ENCODE measurements at places on chromosomes 5 and 9. TPM values are rescaled to one million over a fixed set of nuclear protein-coding genes. Genes with fewer than 3 reads are reported as not detected.

DNA sequence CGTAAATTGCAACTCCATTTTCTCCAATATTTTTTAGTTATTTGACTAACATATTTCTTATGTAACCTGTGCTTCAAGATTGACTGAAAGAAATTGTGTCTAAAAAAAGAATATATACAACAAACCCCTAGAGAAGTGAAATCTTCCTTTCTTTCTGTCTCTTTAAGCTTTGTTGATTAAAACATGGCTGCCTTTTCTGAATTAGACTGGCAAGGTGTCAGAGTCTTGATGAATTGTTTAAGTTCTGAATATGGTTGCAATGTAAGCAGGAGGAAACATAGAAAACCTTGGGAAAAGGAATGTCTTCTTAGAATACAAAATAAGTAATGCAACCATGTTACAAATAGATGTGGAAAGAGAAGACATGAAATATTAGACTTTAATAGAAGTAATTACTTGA lies 209.8 kb upstream of the CTNND2 start:
- H3K4me3 ChIP-seq: no peak overlapping the region
- DNase-seq: no peak
- no peaks in the 10 kb centered on the region for H3K4me1 ChIP-seq

GRCh38 chr9:100427366-100428263 lies 672 bp downstream of the MSANTD3 start:
- H3K36me3 ChIP-seq: no peaks in the 10 kb centered on the region
- peak overlapping the region; percentile 88 for H3K4me3 ChIP-seq
- no peaks in the 10 kb centered on the region for H3K27me3 ChIP-seq
- H3K4me1 ChIP-seq: peaks cover 36% of the 10 kb centered on the region
- DNase-seq: peak; percentile 12

DNA sequence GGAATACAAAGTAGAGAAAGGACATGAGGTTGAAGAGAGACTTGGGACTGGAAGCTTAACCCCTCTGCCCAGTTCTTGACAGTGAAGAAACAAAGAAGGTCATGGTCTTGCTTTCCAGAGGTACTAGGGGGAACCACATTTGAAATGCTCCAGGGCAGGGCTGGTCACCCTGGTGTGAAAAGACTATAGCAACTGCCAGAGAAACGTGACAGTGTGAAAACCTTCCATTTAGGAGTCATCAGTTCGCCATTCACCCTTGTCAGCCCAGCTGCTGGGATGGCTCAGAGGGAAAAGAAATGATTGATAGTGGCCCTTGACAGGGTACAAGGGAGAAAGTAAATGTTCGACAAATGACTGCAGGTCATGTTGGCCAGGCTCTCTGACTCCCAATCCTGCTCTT lies 56.7 kb downstream of the MAT2B start:
- peaks cover 7% of the 10 kb centered on the region for H3K4me1 ChIP-seq
- H3K4me3 ChIP-seq: no peak overlapping the region
- H3K27me3 ChIP-seq: no peaks in the 10 kb centered on the region
- H3K27ac ChIP-seq: no peak overlapping the region
- no peak for DNase-seq

DNA sequence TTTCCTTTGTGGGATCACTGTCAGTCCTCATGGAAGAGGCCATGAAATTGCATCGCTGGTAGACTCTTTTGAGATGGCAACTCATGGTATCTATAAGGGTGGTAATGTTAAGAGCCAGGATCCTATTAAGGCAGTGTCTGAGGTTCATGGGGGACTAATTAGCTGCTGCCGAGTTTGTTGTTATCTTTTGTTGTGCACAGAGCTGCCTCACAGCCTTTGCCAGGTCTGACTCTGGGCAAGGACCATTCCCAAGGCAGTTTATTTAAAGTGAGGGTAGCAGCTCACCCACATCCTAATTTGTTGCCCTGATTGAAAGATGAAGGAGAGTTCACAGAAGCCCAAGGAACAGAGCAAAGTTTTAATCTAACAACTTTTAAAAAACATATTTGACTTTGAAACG lies 7.9 kb downstream of the SMARCA2 start:
- peaks cover 95% of the 10 kb centered on the region for H3K4me1 ChIP-seq
- H3K27me3 ChIP-seq: no peaks in the 10 kb centered on the region
- H3K27ac ChIP-seq: peak overlapping the region; percentile 25
- no peak for DNase-seq

DNA sequence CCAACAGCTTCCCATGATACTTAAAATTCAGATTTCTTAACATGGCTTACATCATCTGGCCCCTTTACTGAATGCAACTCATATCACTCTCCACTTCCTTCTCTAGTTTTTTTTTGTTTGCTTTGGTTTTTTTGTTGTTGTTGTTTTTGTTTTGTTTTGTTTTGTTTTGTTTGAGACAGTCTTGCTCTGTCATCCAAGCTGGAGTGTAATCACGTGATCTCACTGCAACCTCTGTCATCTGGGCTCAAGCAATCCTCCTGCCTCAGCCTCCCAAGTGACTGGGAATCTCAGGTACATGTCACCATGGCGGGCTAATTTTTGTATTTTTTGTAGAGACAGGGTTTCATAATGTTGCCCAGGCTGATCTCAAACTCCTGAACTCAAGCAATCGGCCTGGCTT lies 41.4 kb downstream of the CPLANE1 start:
- no peaks in the 10 kb centered on the region for H3K4me1 ChIP-seq
- H3K27ac ChIP-seq: no peak overlapping the region

GRCh38 chr9:127223266-127223665 lies 41.3 kb upstream of the GARNL3 start:
- H3K4me3 ChIP-seq: no peak overlapping the region
- H3K27me3 ChIP-seq: no peaks in the 10 kb centered on the region
- no peaks in the 10 kb centered on the region for H3K36me3 ChIP-seq
- no peak for DNase-seq
- peak overlapping the region; percentile 81 for H3K27ac ChIP-seq

IL13 gene
- not detected for total RNA-seq

LMAN2 gene
- 159 TPM for total RNA-seq

HMMR gene
- total RNA-seq: 1.1 TPM

TPPP gene
- total RNA-seq: 9.9 TPM

ANKRD20A1 gene
- total RNA-seq: not detected

MGAT4B gene
- total RNA-seq: 87.7 TPM
